ENCODE measurements at places on chromosomes 2 and 18. TPM values are rescaled to one million over a fixed set of nuclear protein-coding genes. Genes with fewer than 3 reads are reported as not detected.

DNA sequence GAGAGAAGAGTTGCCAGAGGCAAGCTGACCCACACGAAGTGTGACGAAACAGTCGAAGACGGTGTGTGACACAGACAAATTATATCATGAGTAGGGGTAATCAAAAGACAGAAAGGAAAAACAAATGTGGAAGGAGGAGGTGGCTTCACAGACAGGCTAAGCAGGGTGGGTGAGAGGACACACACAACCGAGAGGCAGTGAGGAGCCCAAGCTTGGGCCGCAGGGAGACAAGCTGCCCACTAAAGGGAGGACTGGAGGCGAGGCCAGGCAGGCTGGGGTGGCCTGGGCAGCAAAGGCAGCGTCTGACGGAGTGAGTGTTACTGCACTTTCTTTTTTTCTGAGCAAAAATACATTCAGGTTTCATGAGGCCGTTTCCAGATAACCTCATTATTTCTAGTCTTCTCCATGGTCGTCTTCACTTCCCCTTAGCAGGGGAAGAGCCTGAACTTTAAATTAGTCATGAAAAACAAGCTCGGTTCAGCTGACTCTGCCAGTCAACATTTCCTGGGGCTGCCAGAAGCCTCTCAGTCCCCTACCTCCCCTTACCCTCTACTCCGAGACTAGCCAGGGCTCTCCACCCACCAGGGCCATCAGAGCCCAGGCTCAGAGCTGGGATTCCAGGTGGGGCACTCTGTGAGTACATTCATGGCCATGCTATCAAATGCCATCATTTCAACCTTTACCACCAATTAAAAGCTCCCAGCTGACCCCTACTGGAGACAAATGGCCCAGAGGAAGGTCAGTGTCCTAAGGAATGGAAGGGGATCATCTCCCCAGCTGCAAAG lies 13.8 kb upstream of the ZFP36L2 start:
- DNase-seq, result no peak

DNA sequence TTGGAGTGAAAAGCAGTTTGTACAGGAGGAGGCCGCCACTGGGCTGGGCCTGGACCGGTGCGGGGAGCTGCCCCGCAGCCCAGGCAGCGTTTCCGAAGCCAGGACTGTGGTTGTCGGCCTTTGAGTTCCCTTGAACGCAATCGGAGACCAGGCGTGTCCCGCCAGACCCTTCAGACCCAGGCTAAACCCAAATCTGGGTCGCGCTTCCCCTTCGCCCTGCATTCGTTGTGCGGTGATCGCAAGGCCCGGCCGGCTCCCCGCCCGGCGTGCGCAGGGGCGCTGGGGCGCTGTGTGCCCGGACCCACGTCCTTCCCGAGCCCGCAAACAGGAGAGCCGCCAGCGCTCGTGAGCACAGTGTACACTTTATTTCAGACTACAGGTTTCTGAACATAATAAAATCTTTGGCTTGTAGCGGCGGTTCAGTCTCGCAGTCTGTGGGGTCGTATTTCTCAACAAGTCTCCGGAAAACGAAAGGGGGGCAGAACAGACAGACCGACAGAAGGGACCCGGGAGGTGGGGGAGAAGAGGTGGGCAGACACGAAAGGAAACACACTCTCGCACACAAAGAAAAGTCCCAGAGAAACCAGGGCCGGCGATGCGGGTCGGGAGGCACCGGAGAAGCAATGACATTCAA lies 5.5 kb downstream of the EN1 start:
- DNase-seq, result no peak

DNA sequence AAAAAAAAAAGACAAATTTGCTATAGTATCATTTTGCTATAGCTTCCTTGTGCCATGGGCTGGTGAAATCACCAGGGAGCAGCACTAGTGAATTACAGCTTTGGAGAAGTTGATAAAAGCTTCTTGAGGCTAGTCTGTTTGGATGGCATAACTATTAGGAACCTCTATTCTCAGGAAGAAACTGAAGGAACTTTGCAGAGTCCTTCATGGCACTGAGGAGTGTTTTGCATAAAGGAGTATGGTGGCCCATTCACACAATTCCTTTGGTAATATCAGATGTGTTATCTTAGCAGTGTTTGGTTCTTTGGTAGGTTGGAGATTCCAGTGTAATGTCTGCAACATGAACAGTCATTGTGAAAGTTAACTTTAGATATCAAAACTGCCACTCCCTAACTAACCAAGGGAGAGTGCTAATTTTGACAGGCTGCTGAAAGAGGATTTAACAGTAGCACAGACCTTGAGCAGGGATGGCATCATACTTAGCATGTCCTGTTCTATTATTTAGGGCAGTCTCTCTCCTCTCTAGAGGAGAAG lies 76.6 kb upstream of the ZFP36L2 start:
- no peak for DNase-seq

DNA sequence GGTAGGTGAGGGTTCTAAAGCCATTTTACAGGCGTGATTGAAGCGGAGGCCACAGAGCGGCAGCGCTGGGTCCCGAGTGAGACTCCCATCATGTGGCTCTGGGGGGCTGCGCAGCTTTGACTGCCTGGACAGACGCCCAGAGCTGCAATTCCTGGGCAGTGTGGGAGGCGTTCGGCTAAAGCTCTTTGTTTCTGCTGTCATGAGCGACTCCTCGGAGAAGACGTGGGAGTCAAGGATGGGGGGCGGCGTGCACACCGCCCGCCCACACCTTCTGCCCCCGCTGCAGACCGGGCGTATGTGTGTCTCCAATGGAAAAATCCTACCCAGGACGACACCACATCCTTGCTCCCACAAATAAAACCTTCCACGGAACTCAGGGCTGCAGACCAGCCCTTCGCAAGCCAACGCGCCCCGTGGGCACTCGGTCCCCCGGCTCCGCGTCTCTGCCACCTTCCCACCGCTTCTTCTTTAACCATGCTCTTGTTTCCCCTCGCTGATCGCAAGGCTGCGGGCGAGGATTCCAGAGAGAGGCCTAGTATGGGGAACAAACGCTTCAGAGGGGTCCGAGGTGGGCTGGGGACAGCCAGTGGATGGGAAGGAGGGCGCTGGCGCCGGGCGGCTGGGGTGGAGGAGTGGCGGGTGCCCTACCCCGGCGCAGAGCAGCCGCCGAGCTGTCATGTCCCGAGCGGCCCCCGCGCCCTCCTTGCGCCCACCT lies 680 bp upstream of the LBH start:
- peak; percentile 48 for DNase-seq

GRCh38 chr2:234770031-234770506 lies 181.7 kb upstream of the SH3BP4 start:
- DNase-seq, result peak; percentile 69

GRCh38 chr2:20972792-20973565 lies 70.9 kb downstream of the APOB start:
- DNase-seq, result no peak

GRCh38 chr2:216743781-216744180 lies 48.4 kb upstream of the IGFBP5 start:
- no peak for DNase-seq

DNA sequence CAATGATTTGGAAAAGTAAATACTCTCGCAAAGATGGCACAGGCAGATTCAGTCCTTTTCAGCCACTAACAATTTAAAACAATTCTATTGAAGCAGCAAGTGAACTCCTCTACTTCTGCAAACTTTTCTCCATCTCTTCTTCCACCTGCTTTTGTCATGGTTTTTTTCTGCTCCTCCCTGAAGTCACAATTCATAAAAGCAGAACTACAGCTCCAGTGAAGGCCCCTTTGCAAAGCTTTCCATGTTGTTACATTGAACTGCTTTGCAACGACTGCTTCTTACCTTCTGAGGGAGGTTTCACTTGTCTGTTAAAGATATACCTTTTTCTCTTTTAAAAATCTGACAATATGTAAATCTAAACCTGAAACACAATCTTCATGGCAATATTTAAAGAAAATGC lies 3.7 kb upstream of the SERTAD2 start:
- DNase-seq, result no peak

DNA sequence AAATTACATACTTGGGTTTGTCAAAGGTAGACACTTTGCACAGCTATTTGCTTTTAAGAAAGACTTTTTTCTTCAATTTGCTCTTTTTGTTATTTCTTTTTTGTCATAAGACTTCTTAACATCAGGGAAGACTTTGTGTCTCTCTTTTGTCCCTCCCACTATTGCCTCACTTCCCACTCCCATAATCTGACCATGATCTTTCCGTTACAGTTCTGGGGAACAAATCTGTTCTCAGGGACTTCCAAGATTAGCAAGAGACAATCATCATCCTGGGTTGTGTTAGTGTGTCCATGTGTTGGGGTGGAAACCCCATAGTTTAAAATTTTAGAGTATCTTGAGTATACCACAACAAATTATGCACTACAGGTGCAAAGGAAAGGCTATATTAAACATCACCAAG lies 75.3 kb downstream of the REV1 start:
- DNase-seq, result no peak

- DNase-seq, result peak; percentile 45
These were observed 48.1 kb upstream of the ARL4C start for GRCh38 chr2:234544659-234545611.

GRCh38 chr2:31008561-31009114 lies 129.6 kb downstream of the GALNT14 start:
- no peak for DNase-seq

ATP6V1C2 gene
- 0.72 TPM for total RNA-seq

SERPINB13 gene
- 8.7 TPM for total RNA-seq

SLC19A3 gene
- total RNA-seq, result 6.7 TPM

SULT1C4 gene
- 17.1 TPM for total RNA-seq

SCN3A gene
- total RNA-seq, result 11.8 TPM

COPS7B gene
- total RNA-seq, result 18.3 TPM

Data from umbilical cord (tissue), 2 donors.